ENCODE measurements at places on chromosomes 16 and 17.

DNA sequence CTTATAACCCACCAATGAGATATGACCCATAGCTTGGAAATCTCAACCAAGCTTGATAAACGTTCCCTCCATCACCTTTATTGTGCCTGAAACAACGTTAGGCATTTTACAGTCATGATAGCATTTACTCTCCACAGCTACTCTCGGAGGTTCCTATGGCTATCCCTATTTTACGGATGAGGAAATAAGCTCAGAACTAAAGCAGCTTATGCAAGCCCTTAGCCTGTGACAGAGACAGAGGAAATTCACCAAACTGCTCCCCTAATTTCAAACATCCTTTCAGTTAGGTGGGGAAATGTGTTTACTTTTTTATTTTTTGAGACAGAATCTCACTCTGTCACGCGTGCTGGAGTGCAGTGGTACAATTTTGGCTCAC lies 18.7 kb downstream of the DCUN1D3 start:
- DNase-seq = no peak

GRCh38 chr17:56608944-56609343 lies 15.4 kb downstream of the NOG start:
- no peak for DNase-seq

GRCh38 chr17:58089111-58089510 lies 5.9 kb downstream of the DYNLL2 start:
- no peak for DNase-seq

GRCh38 chr17:14437176-14437575 lies 136.3 kb downstream of the HS3ST3B1 start:
- no peak for DNase-seq

GRCh38 chr17:14471052-14471451 lies 170.2 kb downstream of the HS3ST3B1 start:
- DNase-seq = no peak

DNA sequence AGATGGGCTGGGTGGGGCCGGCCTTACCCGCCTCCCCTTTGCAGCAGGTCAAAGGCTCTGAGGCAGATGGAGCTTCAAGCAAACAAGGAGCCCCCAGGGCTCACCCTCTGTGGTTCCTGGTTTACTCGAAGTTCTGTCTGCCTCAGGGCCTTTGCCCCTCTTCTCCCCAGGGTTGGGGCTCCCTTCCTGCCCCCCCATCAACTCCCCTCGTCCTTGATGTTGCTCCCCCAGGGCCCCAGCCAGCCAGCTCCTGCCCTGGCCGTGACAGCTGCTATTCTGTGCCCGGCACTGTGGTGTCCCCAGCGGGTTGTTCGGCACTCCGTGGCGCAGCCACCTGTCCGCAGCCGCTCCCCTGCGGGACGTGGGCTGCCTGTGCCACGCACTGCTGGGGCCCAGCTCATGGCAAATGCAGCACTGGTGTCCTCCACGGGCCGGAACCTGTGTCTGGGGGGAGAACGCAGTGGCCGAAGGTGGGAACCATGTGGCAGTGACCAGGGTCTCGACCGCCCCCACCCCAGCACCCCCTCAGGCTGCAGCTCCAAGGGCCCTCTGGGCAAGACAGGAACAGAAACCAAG lies 4.3 kb upstream of the METRN start:
- no peak for DNase-seq

DNA sequence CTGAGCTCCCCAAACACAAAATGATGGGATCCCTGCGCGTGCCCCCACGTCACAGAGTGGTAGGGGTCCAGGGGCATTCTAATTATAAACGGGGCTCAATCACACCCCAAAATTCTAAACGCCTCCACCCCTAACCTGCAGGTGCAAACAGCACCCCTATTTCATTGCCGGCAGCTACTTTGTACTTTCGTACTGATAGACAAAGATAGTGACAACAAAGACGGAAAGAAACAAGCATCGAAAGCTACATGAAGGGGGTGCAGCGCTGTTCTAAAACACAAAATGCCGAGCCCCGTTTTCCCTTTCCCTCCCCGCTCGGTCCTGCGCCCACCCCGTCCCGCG lies 13.9 kb downstream of the MIS12 start:
- DNase-seq = no peak

GRCh38 chr17:73630965-73631595 lies 13.2 kb downstream of the SDK2 start:
- no peak for DNase-seq

- no peak for DNase-seq
Measured at GRCh38 chr17:60944751-60945150, 267.1 kb downstream of the BCAS3 start.

GRCh38 chr16:57675741-57676551 lies 7.8 kb downstream of the ADGRG3 start:
- DNase-seq = no peak

GRCh38 chr17:76444518-76445311 lies 8.2 kb downstream of the UBE2O start:
- no peak for DNase-seq

- DNase-seq = no peak
Measured at GRCh38 chr16:53509906-53510703, 7.1 kb upstream of the AKTIP start.

DNA sequence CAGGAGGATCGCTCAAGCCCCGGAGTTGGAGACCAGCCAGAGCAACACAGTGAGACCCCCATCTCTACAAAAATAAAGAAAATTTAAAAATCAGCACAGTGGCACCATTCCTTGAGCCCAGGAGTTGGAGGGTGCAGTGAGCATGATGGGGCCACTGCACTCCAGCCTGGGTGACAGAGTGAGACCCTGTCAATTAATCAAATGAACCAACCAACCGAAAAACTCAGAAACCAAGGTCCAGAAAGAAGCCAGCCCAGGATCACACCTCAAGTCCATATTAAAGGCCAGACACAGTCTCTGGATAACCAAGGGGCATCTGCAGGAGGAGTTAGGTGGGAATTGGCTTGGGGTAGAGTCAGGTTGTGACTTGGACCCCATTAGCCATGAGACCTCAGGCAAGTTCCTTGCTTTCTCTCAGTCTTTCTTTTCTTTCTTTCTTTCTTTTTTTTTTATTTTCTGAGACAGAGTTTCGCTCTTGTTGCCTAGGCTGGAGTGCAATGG lies 2.4 kb downstream of the HSD17B1 start:
- DNase-seq = no peak

DNA sequence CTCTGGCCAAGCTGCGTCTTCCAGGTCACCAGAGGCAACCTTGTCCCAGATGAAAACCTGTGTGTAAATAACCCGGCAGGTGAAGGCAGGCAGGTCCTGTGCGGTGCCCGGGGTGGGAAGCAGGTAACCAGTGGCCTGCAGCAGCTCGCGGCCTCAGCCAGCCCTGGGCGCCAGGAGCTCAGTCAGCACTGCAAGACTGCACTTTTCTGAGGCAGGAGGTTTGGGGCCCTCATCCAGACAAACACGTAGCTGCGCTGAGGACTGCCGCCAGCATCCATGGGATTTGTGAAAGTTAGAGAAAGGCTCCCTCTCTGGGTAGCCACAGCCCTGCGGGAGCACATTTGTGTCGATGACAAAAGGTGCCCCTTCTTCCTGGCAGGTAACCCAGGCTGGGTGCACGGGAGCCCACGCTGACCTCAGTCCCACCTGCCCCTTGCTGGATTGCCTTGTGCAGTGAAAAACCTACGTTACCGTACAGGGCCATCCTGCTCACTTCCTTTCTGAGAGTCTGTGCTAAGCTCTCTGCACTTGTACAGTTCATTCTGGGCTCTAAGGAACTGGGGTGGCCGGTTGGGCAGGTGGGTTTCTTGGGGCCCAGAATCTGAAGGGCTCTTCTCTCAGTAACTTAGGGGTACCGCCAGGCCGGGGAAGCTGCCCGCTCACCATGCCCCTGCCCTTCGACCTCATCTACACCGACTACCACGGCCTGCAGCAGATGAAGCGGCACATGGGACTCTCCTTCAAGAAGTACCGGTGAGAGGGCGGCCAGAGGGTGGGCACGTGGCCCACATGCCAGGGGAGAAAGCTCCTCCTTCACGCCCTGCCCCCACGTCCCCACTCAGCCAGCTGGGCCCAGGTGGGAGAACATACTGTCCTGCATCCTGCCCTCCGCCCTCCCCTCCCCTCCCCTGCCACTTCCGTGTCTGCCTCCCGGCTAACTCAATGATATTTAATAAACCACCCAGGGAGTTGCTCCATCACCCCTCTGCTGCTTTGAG lies 56.4 kb downstream of the MGAT5B start:
- DNase-seq = no peak

DNA sequence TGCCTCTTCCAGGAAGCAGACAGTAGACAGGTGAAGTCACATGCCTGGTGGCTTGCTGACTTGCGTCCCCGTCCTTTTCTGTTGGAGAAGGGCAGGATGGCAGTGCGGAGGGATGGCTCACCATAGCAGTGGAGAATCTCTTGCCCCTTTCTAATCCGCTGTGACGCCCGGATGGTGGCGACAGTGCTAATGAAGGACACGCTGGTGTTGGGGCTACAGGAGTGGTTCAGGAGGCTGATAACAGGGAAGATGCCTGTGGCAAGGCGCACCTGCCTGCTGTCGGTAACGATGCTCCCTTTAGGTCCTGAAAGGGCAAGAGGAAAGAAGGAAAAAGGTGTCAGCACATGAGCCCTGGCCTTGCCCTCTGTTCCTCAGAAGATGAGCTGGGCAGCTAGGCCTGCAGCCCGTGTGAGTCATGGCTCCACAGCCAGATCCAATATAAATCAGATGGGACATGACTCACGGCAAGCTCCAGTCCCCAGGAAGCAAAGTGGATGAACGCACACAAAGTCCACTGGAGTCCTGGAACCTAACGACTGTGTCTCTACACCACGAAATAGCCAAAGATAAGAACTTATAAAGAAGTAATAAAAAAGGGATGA lies 25.5 kb downstream of the SERPINF1 start:
- no peak for DNase-seq

- DNase-seq = no peak
Measured at GRCh38 chr17:80214012-80214877, 5.9 kb downstream of the SGSH start.

- no peak for DNase-seq
Measured at GRCh38 chr17:75987041-75987440, 8.0 kb downstream of the TEN1 start.

DNA sequence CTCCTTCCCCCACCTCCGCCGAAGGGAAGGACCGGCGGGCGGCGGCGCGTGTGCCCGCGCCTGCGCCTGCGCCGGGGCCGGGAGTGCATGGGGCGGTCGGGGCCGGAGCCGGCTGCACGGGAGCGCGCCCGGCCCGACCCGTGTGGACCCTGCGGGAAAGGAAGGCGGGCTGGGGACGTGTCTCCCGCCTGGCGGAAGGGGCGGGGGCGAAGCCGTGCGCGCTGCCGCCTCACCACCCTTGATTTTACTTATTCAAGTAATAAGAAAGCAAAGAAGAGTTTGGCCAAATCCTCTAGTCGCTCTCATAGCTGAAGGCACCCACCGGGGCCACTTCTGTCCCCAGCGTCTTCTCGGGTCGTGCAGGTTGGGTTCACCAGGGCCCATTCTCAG lies 596 bp upstream of the PFN1 start:
- DNase-seq = no peak

DNA sequence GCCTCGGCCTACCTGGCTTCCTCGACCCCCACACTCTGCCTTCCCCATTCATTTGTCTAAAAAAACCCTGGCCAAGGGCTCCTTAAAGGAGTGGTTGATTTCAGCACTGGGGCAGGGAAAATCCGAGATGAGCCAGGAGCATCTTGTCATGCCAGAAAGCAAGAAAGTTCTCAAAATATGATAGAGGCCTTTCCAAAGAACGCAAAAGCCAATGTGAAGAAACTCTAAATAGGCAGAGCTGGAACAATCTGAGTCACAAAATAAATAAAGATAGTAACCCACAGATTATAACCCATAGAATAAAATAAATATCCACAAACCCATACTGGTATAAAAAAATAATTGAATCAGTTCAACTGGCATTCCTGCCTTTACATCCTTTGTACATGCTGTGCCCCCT lies 192.3 kb upstream of the SALL1 start:
- no peak for DNase-seq

DNA sequence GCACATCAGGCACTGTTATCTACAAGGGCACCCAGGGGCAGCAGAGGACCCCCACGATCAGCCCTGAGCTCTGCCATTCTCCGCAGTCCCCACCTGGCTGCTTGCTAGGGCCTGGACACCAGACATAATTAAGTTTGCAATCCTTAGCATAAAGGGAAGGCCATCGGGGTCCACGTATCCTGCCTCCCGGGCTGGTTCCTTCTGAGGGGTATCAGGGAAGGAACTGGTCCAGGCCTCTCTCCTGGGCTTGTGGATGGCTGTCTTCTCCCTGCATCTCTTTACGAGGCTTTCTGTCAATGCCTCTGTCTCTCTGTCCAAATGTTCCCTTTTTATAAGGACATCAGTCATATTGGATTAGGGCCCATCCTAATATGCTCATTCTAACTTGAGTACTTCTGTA lies 77.8 kb downstream of the CYLD start:
- DNase-seq = no peak

DNA sequence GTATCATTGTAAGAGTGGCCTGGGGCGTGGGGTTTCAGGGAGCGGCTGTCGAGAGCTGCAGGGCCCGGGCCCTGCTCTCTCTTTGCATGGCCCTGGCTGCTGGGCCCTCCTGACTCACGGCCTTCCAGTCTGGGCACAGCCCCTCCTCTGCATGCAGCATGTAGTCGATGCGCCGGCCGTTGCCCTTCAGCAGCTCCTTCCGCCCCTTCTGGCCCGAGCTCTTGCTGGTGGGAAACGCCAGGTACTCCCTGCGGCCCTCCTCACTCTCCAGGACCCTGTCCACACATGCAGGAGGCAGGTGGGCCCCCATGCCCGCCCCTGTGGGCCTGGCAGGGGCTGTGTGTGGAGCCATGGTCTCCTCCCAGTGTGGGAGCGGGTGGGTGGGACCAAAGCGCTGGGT lies 50.7 kb downstream of the PRMT7 start:
- DNase-seq = no peak

DNA sequence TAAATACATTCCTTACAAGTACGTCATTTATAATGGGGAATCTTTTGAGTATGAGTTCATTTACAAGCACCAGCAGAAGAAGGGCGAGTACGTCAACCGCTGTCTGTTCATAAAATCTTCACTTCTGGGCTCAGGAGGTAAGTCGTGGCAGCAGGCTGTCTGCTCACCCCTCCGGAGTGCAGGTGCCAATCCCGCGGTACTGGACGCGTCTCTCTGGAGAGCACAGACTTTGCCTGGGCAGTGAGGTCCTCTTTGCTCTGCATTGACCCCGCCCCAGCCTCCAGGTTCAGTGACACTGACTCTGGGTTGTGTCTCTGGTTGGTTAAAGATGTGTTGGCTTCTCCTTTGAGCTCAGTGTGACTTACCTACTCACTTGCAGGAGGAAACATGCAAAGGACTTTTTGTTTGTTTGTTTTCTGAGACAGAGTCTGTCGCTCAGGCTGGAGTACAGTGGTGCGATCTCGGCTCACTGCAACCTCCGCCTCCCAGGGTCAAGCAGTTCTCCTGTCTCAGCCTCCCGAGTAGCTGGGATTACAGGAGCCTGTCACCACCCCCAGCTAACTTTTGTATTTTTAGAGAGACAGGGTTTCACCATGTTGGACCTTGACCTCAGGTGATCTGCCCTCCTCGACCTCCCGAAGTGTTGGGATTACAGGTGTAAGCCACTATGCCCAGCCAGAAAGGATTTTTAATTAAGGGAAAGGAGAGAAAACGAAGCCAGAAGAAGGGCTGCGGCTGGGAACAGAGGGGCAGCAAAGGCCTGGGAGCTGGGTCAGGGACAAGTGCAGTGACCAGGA lies 31.2 kb downstream of the RNF213 start:
- no peak for DNase-seq
